ENCODE measurements at places on chromosomes 5 and 9. TPM values are rescaled to one million over a fixed set of nuclear protein-coding genes. Genes with fewer than 3 reads are reported as not detected.

The ISL1 gene
- total RNA-seq, result not detected

The SNCAIP gene
- total RNA-seq, result not detected

The CDH18 gene
- not detected for total RNA-seq

DNA sequence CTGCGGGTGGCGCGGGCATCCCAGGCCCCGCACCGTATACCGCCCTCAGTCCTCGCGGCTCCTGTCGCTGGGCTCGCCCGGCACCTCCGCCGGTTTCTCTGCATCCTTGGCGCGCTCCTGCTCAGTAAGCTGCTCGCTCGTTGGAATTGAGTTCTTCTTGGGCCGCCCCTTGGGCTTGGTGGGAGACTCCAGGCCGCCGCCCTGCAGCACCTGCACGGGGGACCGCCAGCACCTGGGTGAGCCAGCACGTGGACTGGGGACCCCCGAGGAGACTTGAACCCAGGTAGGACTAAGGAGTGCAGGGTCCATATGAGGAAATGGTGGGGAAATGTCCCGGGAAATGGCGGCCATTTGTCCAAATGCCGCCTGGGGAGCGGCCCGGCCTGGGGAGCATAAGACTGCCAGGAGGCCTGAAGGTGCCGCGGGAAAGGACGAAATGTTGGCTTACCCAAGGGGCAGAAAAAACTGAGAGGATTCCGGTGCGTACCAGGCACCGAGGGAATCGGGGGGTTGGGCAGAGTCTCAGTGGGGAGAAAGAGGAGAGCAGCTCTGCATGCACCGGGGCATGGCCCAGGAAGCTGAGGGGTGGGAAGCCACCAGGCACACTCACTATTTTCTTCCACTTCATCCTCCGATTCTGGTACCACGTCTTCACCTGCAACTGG, 2.9 kb downstream of the BARX1 start:
- H3K4me1 ChIP-seq, result peaks cover 25% of the 10 kb centered on the region
- peaks cover 72% of the 10 kb centered on the region for H3K27me3 ChIP-seq
- no peak for DNase-seq
- H3K4me3 ChIP-seq, result peak overlapping the region; percentile 35
- peaks cover 13% of the 10 kb centered on the region for H3K36me3 ChIP-seq

GRCh38 chr9:131668439-131669268, 71.2 kb downstream of the RAPGEF1 start:
- no peaks in the 10 kb centered on the region for H3K27me3 ChIP-seq
- peaks cover 79% of the 10 kb centered on the region for H3K4me1 ChIP-seq
- DNase-seq, result peak; percentile 90
- peaks cover 39% of the 10 kb centered on the region for H3K36me3 ChIP-seq
- peak overlapping the region; percentile 78 for H3K4me3 ChIP-seq

DNA sequence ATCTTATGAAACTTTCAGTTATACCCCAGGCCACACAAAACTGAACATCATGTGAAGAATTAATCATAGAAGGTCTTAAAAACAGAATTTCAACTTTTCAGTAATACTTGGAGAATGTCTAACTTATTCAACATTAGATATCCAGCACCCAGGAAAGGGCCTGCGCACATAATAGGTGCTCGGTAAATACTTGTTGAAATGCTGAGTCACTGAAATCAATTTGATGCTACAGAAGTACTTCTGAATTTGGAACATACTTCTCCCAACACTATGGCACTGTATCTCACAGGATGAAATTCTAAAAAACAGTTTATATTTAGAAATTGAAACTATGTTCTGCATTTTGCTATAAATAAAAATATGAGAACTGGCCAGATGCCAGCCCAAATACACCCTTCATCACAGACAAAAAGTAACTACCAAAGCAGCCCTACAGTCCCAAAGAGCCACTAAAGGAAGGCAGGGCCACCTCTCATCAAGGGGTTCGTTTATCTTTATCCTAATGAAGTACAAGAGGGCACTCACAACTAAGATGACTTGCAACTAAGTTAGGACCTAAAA, 26.5 kb downstream of the MRPS27 start:
- H3K4me3 ChIP-seq, result no peak overlapping the region
- H3K27ac ChIP-seq, result no peak overlapping the region
- DNase-seq, result no peak
- peaks cover 8% of the 10 kb centered on the region for H3K4me1 ChIP-seq
- no peaks in the 10 kb centered on the region for H3K27me3 ChIP-seq

Measured in activated CD4-positive, alpha-beta T cell treated with anti-CD3 and anti-CD28 coated beads, Interleukin-2, amount 10 ng/mL, durations not matched to agents 24 days and 14 days (primary cell).